ENCODE measurements at places on chromosomes 5 and 9.

- DNase-seq = no peak
Measured at GRCh38 chr9:14203356-14204056, 110.4 kb downstream of the NFIB start.

DNA sequence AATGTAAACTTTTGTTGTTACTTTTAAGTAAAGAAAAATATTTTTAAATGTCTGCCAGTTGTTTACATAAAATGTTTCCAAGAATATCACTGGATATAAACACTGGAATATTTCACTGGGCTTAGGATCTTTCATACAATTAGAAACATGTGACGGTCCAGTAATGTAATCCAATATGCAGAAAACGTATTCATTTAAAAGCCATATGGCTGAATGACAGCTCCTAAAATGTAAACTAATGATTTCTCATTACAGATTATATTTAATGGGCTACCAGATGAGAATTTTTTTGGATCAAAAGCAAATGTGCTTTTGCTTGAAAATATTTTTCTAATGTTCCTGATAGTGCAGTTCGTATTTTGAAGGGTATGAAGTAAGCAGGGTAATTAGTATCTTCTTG, 124.3 kb downstream of the TTC39B start:
- no peak for DNase-seq

GRCh38 chr9:129714511-129715061, 38.3 kb downstream of the PTGES start:
- no peak for DNase-seq

DNA sequence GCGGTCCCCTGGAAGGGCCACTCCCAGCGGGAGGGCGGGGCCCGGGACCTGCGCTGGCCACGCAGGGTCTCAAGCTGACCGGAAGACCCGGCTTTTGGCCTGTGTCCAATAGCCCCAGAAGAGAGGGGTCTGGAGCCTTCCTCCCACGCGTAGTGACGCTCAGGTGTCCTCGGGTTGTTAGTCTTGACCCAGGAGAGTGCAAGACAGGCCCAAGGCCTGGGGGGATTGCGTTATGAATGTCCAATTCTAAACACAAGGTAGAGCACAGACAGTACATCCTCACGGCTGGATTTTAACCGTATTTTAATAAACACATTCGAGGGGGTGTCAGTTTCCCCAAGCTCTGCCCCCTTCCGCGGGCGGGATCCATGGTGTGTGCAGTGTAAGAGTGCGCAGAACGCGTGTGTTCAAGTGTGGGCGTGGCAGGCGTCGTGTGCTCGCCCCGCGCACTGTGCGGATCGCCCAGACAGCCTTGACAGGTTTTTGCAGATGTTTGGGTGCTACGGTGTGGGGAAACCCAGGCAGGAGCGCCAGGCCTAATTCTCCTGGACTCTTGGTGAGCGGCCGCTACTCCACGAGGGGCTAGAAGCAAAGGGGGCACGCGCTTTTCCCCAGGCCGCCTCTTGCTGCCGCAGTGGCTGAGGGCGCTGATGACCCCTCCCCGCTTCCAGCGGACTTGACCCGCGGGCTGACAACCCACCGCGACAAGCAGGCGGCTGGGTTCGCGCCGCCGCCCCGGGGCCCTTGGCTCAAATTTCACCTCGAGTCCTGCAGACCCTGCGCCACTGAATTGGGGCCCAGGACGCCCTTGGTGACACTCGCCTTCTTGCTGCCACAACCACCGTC, 6.1 kb upstream of the DMRT3 start:
- DNase-seq = no peak

DNA sequence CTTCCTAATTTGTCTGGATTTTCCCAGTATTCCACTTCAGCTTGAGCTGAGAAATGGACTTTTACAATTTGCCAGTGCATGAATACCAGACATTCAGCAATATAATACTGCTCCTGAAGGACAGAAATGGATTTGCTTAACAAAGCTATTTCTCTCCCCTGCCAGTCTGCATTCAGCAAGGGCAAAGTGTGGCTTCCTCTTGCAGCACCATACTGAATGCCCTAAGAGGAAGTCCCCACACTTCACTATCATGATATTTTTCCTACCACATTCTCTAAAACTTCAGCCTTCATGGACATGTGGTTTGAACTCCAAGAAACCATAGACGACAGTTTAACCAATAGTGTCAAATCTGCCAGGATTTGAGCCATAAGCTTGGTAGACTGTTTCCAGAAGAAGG, 19.8 kb upstream of the TLE4 start:
- DNase-seq = no peak
